Activated naive CD8-positive, alpha-beta T cell treated with anti-CD3 and anti-CD28 coated beads for 36 hours (primary cell): ENCODE measurements at places on chromosomes 16 and 17. TPM values are rescaled to one million over a fixed set of nuclear protein-coding genes. Genes with fewer than 3 reads are reported as not detected.

DNA sequence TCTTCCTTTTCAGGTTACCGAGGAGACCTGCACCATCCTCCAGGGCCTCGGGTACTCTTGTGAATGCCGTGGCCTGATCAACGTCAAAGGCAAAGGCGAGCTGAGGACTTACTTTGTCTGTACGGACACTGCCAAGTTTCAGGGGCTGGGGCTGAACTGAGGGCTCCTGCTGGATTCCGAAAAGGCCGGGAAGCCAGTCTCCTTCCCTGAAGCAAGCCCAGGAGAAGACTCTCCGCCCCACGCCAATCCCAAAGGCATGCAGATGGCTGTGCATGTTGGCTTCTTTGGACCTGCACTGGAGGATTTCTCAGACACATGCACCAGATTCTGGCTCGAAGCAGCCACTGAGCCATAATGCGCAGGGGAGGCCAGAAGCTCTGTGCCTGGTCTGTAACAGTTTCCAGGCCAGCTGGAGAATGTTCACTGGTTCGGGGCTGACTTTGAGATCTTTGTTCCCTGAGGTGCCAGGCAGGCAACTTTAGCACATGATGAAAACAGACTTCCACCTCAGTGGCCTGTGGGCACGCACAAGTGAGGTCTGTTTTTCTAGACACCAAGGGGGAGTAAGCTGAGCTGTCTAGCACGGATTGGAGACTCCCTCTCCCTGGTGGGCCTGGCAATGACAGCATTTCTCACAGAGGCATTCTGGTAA is 49.1 kb downstream of the ADCY7 start:
- DNase-seq = no peak
- H3K36me3 ChIP-seq = peaks cover 30% of the 10 kb centered on the region
- no peaks in the 10 kb centered on the region for H3K27me3 ChIP-seq
- H3K27ac ChIP-seq = peak overlapping the region; percentile 65
- no peak overlapping the region for H3K4me3 ChIP-seq
- H3K4me1 ChIP-seq = peaks cover 25% of the 10 kb centered on the region

- no peak for DNase-seq
- no peak overlapping the region for H3K4me3 ChIP-seq
- no peaks in the 10 kb centered on the region for H3K36me3 ChIP-seq
- H3K4me1 ChIP-seq = no peaks in the 10 kb centered on the region
Observed at GRCh38 chr17:52721910-52722309, 563.4 kb upstream of the CA10 start.

GRCh38 chr17:78723001-78723796 is 58.9 kb downstream of the CYTH1 start:
- peak overlapping the region; percentile 91 for H3K27ac ChIP-seq
- H3K4me1 ChIP-seq = peaks cover 88% of the 10 kb centered on the region
- no peak for DNase-seq
- H3K4me3 ChIP-seq = no peak overlapping the region
- peaks cover 16% of the 10 kb centered on the region for H3K36me3 ChIP-seq

DNA sequence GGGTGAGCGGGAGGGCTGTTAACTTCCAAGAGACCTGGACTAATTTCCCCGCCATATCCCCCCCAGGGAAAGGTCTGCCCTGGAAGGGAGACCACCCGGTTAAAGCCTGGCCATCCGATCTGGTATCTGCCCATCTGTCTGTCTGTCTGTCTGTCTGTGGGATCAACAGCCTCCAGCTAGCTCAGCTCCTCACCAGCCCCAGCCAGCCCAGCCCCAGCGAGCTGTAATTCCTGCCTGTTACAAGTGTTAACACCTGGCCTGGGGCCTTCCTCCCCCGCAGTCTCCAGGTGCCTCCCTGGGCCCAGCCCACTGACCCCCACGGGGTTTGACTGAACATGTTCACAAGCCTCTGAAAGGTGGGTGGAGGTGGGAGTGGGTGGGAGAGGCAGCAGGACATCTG is 4.0 kb downstream of the WNT3 start:
- H3K36me3 ChIP-seq = no peaks in the 10 kb centered on the region
- no peak for DNase-seq
- no peak overlapping the region for H3K27ac ChIP-seq
- no peak overlapping the region for H3K4me3 ChIP-seq

DNA sequence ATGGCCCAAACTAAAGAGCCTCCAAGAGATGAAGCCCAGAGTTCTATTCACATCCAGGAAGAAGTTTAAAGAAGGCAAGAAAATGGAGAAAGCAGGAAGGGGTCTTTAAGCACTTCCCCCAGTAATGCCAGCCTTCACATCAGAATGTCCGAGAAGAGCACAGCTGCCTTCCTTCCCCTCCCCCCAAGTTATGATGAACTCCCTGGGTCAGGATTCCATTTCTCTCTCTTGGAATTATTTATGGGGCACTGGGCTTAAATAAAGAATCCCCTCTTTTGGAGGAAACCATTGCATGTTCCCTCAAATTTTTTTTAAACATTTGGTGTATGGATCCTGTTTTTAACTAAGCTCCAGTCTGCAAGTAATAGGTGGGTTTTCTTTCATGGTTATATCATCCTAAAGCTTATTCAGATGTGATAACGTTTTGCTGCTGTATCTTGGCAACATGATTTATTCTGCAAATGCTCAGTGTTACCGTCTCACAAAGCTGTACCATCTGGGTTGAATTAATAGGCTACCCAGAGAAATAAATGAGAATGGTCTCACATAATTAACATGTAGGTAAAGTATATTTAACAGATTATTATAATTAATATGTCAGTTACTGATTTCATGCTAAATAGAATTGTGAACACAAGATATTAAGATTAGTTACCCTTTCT is 160.9 kb upstream of the TOX3 start:
- H3K4me1 ChIP-seq = no peaks in the 10 kb centered on the region
- H3K36me3 ChIP-seq = no peaks in the 10 kb centered on the region
- H3K4me3 ChIP-seq = no peak overlapping the region
- DNase-seq = no peak
- no peak overlapping the region for H3K27ac ChIP-seq

DNA sequence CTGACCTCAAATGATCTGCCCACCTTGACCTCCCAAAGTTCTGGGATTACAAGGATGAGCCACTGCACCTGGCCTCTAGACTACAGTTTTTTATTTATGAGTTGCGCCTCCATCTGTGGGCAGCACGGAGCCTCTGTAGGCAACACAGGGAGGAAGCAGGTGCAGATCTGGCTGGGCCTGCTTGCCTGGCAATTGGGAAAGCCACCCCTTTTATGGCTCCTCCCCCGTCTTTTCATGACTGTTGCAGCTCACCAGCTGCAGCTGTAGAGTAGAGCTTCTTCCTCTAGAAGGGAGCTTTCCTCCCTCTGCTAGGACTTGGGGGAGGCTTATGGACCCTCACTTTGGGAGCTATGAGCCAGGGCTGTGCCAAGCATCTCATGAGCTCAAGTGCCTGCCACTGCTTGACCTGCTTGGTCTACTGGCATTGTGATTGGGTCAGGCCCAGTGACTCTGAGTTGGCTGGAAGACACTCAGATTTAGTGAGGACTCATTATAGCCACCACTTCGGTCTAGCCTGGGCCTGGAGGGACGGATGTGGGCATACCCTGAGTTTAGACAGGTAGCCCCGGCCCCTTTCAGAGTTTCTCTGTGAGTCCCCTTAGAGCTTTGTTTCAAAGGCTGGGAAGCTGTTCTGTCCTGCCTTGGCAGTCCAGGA is 6.9 kb upstream of the SLC7A6 start:
- no peak overlapping the region for H3K4me3 ChIP-seq
- peaks cover 7% of the 10 kb centered on the region for H3K4me1 ChIP-seq
- no peak for DNase-seq

DNA sequence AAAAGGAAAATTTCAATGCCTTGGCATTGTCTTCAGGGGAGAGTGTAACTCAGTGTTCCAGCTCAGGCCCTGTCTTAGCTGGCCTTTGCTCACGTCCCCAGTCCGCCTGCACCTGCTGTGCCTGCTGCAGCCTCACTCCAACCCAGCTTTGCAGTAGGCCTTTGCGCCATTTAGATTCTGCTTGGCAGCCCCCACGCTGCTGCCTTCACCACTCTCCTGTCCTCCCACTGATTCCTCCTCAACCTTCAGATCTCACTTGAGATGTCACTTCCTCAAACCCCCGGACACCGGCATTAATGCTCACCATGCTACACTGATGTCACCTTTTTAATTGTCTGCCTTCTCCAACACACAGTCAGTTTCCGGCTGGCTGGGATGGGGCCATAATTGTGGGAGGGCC is 166.2 kb downstream of the SHISA9 start:
- no peak overlapping the region for H3K4me3 ChIP-seq
- H3K36me3 ChIP-seq = no peaks in the 10 kb centered on the region
- no peak for DNase-seq
- H3K27me3 ChIP-seq = peaks cover 3% of the 10 kb centered on the region
- no peaks in the 10 kb centered on the region for H3K4me1 ChIP-seq

DNA sequence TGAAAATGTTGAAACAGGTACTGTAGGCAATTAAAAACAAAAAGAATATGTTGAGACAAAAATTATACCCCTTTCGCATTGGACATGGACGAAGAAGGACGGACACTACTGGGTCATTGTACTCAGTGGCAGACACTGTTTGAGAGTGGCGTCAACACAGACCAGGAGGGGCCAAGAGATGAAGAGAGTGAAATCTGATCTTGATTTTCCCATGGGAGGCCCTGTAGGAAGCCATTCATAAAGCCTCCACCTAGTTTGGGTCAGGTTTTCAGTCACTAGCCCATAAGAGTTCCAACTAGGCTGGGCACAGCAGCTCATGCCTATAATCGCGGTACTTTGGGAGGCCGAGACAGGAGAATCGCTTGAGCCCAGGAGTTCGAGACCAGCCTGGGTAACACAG is 23.6 kb upstream of the SMURF2 start:
- no peaks in the 10 kb centered on the region for H3K36me3 ChIP-seq
- no peaks in the 10 kb centered on the region for H3K4me1 ChIP-seq
- H3K27ac ChIP-seq = no peak overlapping the region
- H3K27me3 ChIP-seq = no peaks in the 10 kb centered on the region
- DNase-seq = no peak

DNA sequence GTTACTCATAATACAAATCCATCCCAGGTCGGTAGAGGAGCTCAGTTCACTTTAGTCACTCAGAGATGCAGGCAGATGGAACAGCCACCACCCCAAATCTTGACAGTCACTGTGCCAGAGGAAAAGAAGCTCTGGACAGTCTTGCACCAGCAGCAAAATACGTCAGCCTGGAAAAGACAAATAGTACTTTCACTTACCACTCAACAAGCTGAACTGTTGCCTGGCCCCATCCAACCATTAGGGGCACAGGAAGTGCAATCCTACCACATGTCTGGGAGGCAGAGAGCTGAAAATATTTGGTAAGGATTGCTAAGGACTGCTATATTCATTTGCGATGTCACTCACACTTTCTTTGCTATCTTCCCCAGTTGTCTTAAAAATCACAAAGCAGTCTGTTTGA is 239.1 kb upstream of the TOX3 start:
- no peaks in the 10 kb centered on the region for H3K4me1 ChIP-seq
- no peaks in the 10 kb centered on the region for H3K36me3 ChIP-seq
- H3K27ac ChIP-seq = no peak overlapping the region
- peaks cover 4% of the 10 kb centered on the region for H3K27me3 ChIP-seq
- H3K4me3 ChIP-seq = no peak overlapping the region

GRCh38 chr16:49617016-49617629 is 238.8 kb downstream of the ZNF423 start:
- H3K4me3 ChIP-seq = no peak overlapping the region
- no peaks in the 10 kb centered on the region for H3K27me3 ChIP-seq
- H3K4me1 ChIP-seq = no peaks in the 10 kb centered on the region
- DNase-seq = no peak
- no peaks in the 10 kb centered on the region for H3K36me3 ChIP-seq

GRCh38 chr17:3026856-3027751 is 36.3 kb downstream of the OR1D5 start:
- no peak overlapping the region for H3K27ac ChIP-seq
- peaks cover 16% of the 10 kb centered on the region for H3K36me3 ChIP-seq
- DNase-seq = no peak
- H3K4me1 ChIP-seq = no peaks in the 10 kb centered on the region
- no peaks in the 10 kb centered on the region for H3K27me3 ChIP-seq
- H3K4me3 ChIP-seq = no peak overlapping the region

- no peaks in the 10 kb centered on the region for H3K4me1 ChIP-seq
- no peaks in the 10 kb centered on the region for H3K27me3 ChIP-seq
- H3K27ac ChIP-seq = no peak overlapping the region
- no peak for DNase-seq
- H3K36me3 ChIP-seq = peaks cover 2% of the 10 kb centered on the region
Observed at GRCh38 chr16:1734123-1734522, 28.1 kb downstream of the MAPK8IP3 start.

DNA sequence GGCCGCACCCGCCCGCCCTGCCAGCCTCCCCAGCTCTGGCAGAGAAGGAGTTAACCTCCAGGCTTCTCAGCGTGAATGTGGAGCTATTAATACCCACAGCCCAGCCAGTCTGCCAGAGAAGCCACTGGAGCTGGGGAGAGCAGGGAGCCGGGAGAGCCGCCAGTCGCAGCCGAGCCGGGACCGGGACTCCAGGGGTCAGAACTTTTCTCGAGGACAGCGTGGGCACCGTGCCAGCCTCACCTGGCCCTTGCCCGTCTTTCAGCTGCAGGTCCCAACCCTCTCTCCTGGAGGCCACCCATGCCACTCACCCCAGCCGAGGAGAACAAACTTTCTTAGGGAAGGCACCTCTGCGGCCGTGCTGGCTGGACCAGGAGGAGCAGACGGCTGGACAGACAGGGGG is 33.8 kb upstream of the SBK1 start:
- peaks cover 7% of the 10 kb centered on the region for H3K4me1 ChIP-seq
- H3K4me3 ChIP-seq = no peak overlapping the region

DNA sequence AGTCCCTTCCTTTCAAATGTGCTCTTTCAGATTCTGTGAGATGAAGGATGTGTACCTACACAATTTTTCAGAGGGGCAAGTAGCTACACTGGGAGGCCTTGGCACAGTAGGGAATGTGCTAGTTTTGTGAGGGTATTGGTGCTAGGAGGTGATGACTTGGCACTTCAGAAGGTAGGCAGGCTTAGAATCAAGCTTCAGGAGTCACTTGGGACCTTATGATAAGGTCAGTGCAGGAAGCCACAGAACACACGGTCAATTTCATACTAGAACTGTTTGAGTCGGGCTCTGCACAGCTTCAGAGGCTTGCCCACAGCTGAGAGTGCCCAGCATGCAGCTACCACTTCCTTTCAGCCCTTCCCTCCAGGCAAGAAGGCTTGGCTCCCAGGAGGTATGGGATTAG is 6.1 kb downstream of the CMTM1 start:
- H3K27ac ChIP-seq = no peak overlapping the region
- H3K27me3 ChIP-seq = peaks cover 2% of the 10 kb centered on the region
- peaks cover 7% of the 10 kb centered on the region for H3K4me1 ChIP-seq
- no peak for DNase-seq

The SP2 gene
- 18.8 TPM for total RNA-seq

The MCRIP2 gene
- 60.3 TPM for total RNA-seq

The AOC3 gene
- total RNA-seq = 1.2 TPM

The CDH8 gene
- total RNA-seq = not detected

The SLC6A2 gene
- not detected for total RNA-seq

The CMTM1 gene
- total RNA-seq = 2.8 TPM

The CCL16 gene
- not detected for total RNA-seq
